Right lung (tissue), 10 donors: ENCODE measurements at places on chromosomes 4 and X. TPM values are rescaled to one million over a fixed set of nuclear protein-coding genes. Genes with fewer than 3 reads are reported as not detected.

The POLN gene
- 4.2 TPM for polyA plus RNA-seq

The ASB12 gene
- polyA plus RNA-seq, result 0.37 TPM

The PASD1 gene
- polyA plus RNA-seq, result 0.13 TPM

The TFDP3 gene
- polyA plus RNA-seq, result not detected

The GPR50 gene
- not detected for polyA plus RNA-seq

The DCAF4L1 gene
- 0.13 TPM for polyA plus RNA-seq

The MAGEA1 gene
- polyA plus RNA-seq, result not detected

The MAGEC1 gene
- not detected for polyA plus RNA-seq

The RTL3 gene
- not detected for polyA plus RNA-seq

DNA sequence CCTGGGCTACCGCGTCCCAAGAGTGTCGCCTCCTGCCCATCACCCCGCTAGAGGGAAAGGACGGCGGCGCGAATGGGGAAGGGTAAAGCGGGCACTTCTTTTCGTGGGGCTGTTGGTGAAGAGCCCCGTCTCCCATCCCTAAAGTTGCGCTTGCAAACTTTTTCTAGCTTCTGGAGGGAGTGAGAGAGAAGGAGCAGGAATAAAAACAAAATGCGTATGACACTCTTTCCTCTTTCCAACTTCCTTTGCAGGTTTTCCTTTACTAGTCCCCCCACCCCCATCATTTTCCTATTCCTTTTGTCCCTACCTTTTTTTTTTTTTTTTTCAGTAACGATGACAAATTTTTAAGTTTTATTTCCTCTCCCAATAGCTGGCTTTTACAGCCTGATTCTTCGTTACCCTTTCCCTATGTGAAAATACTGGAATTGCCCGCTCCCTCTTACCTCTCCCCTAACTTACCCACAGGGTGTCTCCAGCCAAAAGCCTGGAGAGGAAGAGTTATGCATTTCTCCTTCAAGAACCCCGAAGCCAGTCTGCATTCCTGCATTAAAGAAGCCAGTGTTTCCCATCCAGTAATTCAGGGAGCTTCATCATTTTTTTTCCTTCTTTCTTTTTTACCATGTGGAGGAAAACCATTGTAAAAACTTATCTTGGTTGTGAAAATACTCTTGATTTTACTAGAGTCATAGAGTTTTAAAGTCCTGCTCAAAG is 613 bp upstream of the ARSJ start:
- no peak for DNase-seq

GRCh38 chr4:20624793-20625374 is 75.4 kb upstream of the PACRGL start:
- no peak for DNase-seq

GRCh38 chr4:95129821-95130311 is 372.1 kb downstream of the BMPR1B start:
- peak; percentile 67 for DNase-seq

- DNase-seq, result no peak
These were observed 55.6 kb upstream of the CCSER1 start for GRCh38 chr4:90071289-90072235.

- DNase-seq, result no peak
These were observed 30.7 kb upstream of the HUWE1 start for GRCh38 chrX:53717205-53717604.

DNA sequence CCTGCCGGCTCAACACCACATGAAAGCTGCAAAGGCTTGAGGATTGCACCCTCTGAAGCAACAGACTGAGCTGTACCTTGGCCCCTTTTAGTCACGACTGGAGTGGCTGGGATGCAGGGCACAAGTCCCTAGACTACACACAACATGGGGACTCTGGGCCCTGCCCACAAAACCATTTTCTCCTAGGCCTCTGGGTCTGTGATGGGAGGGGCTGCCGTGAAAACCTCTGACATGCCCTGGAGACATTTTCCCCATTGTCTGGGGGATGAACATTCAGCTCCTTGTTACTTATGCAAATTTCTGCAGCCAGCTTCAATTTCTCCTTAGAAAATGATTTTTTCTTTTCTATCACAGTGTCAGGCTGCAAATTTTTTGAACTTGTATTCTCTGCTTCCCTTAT is 123.5 kb upstream of the SMARCAD1 start:
- DNase-seq, result no peak

DNA sequence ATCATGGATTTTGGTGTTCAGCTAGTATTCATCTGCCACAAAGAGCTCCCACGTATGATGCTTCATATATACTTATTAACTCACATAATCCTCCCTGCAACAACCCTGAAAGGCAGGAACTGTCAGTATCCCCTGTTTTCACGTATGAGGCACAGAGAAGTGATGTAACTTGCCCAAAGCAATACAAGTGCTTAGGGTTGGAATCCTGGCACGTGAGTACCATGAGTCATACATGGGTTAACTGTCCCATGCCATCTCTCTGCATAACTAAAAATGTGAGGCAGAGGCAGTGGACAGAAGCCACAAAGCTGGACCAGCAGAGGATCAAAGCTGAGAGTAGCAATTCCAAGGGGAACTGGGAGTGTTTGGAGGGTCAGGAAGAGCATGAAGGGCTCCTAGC is 35.7 kb upstream of the EGFL6 start:
- DNase-seq, result no peak

DNA sequence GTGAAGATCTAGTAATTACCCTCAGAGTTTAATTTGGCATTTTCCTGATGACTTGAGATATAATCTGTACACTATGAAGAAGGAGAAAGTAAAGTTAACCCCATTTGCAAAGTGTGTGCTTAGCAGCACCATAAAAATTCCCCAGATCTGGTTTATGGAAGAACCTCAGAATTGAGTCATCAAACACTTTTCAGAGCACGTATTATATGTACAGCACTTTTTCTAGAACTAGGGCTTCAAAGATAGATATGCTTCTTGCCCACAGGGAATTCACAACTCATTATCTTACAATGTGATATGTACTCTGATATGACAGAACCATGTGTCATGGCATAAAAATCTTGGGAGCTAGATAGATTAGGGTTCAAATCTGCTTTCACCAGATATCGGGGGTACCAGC is 150.9 kb downstream of the SLC10A7 start:
- DNase-seq, result no peak

DNA sequence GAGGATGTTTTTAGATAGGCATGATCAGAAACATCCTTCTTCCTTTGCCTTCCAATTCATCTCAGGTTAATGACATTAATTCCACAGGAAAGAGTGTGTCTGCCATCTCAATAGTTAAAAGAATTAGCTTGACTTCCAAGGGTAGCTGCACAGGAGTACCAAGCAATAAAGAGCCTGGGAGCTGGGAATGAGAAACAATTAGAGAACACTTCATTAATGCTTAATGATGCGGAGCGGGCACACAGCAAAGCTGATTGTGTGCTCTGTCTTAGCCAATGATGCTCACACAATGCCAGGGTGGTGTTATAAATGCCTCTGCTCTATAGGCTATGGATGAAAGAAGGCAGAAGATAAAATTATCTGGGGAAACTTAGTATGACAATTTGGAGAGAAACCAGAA is 1052.5 kb upstream of the LCORL start:
- no peak for DNase-seq

DNA sequence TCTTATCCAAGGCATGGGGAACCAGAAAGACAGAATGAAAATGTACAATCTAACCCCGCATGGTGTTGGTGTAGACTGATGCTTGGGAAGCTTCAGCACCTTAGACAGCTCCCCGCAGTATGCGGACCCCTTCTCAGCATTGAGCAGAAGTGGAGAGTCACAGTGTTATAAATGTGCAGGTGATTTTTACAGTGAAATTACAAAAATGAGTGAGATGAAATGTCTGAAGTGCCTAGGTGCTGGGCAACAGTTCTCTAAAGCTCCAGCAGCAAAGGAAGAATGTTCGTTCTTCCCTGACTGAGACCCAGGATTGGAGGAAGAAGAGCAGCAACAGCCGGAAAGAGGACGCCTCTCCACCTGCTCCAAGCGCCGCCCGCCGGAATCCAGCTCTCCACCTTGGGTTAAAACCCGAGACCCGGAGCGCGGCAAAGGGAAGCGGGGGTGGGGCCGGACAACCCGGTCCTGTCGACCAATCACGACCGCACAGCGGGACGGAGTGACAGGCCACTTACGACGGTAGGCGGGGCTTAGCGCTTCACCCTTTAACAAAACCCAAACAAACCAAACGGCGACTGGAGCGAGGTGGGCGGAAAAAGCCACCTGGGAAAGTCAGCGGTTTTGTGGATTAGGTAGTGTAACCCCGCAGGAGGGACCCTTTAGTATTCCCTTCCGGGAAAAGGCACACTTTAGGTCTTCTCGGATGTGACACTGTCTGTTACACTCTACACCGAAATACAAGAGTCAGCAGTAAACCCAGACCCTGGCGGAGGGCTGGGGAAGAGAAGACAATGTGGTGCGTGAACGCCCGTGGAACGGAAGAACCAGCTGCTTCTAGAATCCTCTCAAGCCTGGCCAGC is at the start of gene GLRA3:
GLRA3 (minus strand) TSS at position 403 of the 857 bp plus-strand sequence. CDS start 436 bp downstream, outside the sequence.
- DNase-seq, result peak; percentile 49

- no peak for DNase-seq
These were observed 4.3 kb upstream of the HAUS7 start for GRCh38 chrX:153474718-153475117.

DNA sequence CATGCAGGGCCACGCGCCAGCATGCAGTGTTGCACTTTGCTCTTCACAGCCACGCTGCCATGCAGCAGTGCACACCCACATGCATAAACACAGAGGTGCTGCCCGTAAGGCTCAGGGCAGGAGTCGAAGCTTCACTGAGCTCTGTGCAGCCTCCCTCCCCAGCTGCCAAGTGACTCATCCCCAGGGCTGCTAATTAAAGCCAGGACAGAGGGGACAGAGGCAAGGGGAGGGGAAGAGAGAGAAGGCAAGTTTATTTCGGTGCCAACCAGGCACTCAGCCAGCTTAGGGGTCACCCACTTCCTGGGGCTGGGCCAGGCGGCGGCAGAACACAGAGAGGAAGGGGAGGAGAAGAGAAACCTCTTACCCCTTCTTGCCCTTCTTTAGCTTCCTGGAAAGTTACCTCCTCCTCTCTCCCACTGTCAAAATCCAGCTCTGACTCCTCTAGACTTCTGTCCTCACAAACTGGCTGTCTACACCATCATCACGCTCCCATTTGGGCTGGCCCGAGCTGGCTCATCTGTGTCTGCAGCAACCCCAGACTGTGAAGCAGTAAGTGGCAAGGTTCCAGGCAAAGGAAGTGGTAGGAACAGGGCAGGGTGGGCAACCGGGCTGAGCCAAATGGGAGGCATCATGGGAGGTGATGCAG is 6.2 kb upstream of the IQSEC2 start:
- DNase-seq, result no peak

GRCh38 chrX:13387666-13388494 is 68.0 kb upstream of the ATXN3L start:
- DNase-seq, result no peak

DNA sequence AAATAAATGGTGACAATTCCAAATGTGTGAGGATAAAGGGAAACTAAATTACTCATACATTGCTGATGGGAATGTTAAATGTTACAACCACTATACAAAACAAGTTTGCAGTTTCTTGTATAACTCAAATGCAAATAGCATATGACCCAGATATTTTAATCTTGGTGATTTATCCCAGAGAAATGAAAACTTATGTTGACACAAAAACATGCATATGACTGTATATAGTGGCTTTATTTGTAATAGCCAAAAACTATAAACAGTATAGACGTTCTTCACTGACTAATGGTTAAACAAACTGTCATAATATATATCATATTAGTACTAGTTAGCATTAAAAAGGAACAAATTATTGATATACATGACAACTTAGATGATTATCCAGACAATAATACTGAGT is 619.2 kb downstream of the PDHA2 start:
- DNase-seq, result no peak

GRCh38 chr4:42050516-42051249 is 60.4 kb downstream of the SLC30A9 start:
- no peak for DNase-seq

GRCh38 chr4:184648054-184648312 is 1.3 kb downstream of the CASP3 start:
- no peak for DNase-seq

GRCh38 chr4:69995526-69996016 is at the start of gene STATH:
STATH (plus strand) TSS chr4:69995966; CDS start chr4:69998438, 2,472 bp downstream.
- DNase-seq, result no peak

DNA sequence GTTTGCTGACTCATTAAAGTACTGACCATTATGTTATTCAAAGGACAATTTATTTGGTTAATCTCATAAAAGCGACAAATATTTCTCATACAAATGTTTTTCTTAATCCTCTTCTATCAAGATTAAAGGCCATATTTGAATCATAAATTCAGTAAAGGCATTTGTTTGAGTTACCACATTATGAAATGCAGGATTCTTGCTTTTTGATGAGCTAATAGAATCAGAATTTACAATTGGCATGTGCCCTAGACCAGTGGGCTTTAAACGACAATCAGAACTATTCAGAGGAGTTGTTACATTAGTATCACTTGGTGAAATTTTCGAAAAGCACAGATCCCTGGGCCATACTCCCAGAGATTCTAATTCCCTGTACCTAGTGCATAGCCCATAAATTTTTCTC is 55.3 kb downstream of the KLHL4 start:
- DNase-seq, result no peak

DNA sequence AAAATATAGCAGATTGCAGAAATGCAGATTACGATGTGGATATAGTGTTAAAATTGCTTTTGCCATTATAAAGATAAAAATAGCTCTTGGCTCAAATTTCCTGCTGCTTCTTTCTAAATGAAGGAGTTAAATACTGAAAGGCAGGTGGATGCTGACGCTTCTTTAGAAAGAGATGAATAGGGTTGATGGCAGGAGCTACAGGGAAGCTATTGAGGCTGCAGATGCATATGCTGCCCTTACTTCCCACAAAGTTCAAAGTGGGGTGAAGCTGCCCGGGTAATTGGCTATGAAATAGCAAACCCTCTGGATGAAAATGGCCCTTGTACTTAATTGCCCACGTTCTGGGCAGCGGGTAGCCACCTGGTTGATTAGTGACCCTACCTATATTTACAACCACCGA is 379.5 kb downstream of the ZIC3 start:
- DNase-seq, result no peak

DNA sequence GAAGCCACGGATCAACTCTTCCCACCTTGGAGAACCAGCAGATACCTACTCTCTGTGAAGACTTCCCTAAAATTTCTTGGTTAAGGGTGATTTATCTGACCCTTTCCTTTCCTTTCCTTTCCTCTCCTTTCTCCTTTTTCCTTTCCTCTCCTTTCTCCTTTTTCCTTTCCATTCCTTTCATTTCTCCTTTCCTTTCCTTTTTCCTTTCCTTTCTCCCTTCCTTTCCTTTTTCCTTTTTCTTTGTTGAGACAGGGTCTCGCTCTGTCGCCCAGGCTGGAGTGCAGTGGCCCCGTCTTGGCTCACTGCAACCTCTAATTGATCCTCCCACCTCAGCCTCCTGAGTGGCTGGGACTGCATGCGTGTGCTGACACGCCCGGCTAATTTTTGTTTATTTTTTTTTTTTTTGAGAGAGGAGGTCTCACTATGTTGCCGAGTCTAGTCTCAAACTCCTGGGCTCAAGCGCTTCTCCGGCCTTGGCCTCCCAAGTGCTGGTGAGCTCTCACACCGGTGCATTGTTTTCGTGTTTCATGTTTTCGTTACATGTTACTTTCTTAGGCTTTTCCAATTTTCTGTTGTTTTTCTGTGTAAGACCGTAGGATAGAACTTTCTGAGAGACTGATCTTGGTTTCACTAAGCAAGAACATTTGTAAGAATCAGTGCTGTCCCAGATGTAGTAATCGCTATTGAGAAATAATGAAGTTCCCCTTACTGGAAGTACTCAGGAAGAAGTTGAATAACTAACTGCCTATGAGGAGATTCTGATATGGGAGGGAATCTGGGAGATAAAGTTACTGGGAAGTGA is 2.0 kb downstream of the TMEM165 start:
- no peak for DNase-seq
